Activated CD8-positive, alpha-beta T cell treated with anti-CD3 and anti-CD28 coated beads, Interleukin-2, amount 10 ng/mL, durations not matched to agents 7 days and 5 days (primary cell): ENCODE measurements at places on chromosomes 11 and 22. TPM values are rescaled to one million over a fixed set of nuclear protein-coding genes. Genes with fewer than 3 reads are reported as not detected.

DNA sequence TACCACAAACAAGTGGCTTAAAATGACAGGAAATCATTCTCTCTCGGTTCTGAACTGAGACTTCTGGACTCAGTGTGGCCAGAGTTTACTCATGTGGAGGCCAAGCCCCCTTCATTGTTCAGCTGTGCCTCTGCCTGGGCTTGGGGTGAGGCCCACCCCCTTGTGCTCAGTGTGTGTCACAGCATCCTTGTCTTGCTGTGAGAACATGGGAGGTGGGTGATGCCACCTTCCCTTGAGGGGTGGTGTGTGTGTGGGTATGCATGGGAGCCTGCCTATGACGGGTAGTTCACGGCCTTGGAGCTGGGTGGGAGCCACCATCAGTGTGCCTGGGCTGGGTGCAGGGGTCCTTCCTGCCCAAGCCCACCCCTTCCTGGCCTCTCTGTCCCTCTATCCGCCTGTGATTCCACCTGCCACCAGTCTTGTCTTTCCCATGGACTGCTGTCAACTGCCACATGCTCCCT lies 101.7 kb downstream of the MORC2 start:
- no peak for DNase-seq
- H3K4me3 ChIP-seq: no peak overlapping the region
- no peaks in the 10 kb centered on the region for H3K27me3 ChIP-seq
- peaks cover 6% of the 10 kb centered on the region for H3K4me1 ChIP-seq
- no peak overlapping the region for H3K27ac ChIP-seq

DNA sequence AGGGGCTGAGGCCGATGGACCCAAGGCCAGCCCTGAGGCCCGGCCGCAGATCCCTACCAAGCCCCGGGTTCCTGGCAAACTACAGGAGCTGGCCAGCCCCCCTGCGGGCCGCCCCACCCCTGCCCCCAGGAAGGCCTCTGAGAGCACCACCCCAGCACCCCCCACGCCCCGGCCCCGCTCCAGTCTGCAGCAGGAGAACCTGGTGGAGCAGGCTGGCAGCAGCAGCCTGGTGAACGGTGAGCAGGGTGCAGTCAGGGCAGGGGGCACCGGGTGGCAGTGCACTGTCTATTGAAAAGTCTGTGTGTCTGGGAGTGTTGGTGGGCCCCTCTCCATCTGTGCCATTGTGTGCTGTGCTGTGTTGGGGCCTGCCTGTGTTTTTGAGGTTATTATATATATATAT lies 16.1 kb downstream of the MICALL1 start:
- H3K36me3 ChIP-seq: peaks cover 7% of the 10 kb centered on the region
- peaks cover 8% of the 10 kb centered on the region for H3K4me1 ChIP-seq
- no peak for DNase-seq

GRCh38 chr11:128301756-128302155 lies 285.6 kb downstream of the ETS1 start:
- H3K36me3 ChIP-seq: peaks cover 25% of the 10 kb centered on the region
- H3K4me3 ChIP-seq: peak overlapping the region; percentile 89
- DNase-seq: no peak
- no peaks in the 10 kb centered on the region for H3K27me3 ChIP-seq

Gene RAC2
- 1,167 TPM for total RNA-seq

Gene FAT3
- total RNA-seq: not detected

- no peak for DNase-seq
- peaks cover 7% of the 10 kb centered on the region for H3K27me3 ChIP-seq
- no peak overlapping the region for H3K27ac ChIP-seq
- H3K4me1 ChIP-seq: no peaks in the 10 kb centered on the region
- H3K36me3 ChIP-seq: no peaks in the 10 kb centered on the region
These were observed 20.4 kb upstream of the TTC12 start for GRCh38 chr11:113293936-113294335.

Gene PRSS23
- total RNA-seq: not detected

- H3K27me3 ChIP-seq: peaks cover 42% of the 10 kb centered on the region
- H3K4me3 ChIP-seq: no peak overlapping the region
- DNase-seq: no peak
- no peaks in the 10 kb centered on the region for H3K4me1 ChIP-seq
- H3K27ac ChIP-seq: no peak overlapping the region
These were observed 22.6 kb upstream of the MYOD1 start for GRCh38 chr11:17696741-17697140.

DNA sequence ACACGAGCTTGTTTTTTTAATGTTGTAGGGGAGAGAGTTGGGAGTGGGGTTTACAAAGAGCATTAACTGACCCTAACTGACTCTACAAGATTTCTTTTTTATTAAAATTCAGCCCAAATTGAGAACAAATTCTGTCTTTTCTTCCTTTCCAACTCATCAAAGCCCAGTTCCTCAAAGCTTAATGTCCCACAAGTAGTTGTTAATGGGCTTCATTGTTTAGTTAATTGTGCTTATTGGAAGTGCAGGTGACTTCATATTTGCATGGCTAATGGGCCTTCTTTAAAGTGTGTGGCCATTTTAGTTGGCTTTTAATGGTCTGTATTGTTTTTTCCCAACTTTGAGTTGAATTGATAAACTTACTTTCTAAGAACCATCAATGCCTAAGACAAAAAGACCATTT lies 39.8 kb downstream of the MPPED2 start:
- no peaks in the 10 kb centered on the region for H3K27me3 ChIP-seq
- no peak for DNase-seq
- no peaks in the 10 kb centered on the region for H3K36me3 ChIP-seq
- no peaks in the 10 kb centered on the region for H3K4me1 ChIP-seq
- H3K27ac ChIP-seq: no peak overlapping the region
- H3K4me3 ChIP-seq: no peak overlapping the region

Gene RTN4R
- total RNA-seq: 3.7 TPM

DNA sequence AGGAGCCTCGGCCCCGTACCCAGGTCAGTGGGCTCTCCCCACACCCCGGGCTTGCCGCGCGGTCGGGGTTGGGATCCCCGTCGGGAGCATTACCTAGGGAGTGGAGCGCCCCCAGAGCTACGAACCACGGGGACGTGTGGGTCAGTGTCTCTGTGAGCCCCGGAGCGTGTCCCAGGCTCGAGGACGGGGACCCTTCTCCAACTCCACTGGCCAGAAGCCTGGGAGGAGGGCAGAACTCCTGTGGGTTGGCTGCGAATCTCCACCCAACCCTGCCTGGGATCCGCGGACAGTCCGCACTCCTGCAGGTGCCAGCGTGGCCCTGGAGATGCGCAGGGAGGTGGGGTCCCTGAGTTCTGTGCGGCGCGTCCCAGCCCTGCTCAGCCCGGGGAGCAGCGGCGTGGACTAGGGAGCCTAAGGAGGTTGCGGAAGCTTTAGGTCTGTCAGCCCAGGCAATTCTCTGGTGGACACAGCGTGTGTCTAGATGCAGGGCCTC lies 346 bp downstream of the PPFIBP2 start:
- H3K27ac ChIP-seq: no peak overlapping the region
- no peak for DNase-seq
- peak overlapping the region; percentile 84 for H3K4me3 ChIP-seq
- peaks cover 19% of the 10 kb centered on the region for H3K27me3 ChIP-seq

- H3K4me3 ChIP-seq: no peak overlapping the region
- no peak for DNase-seq
- H3K36me3 ChIP-seq: no peaks in the 10 kb centered on the region
- no peak overlapping the region for H3K27ac ChIP-seq
These were observed 158.4 kb downstream of the CADM1 start for GRCh38 chr11:115345840-115346239.

GRCh38 chr11:92383430-92383829 lies 158.8 kb downstream of the FAT3 start:
- no peaks in the 10 kb centered on the region for H3K4me1 ChIP-seq
- H3K4me3 ChIP-seq: no peak overlapping the region
- no peak overlapping the region for H3K27ac ChIP-seq
- H3K27me3 ChIP-seq: no peaks in the 10 kb centered on the region
- no peak for DNase-seq

DNA sequence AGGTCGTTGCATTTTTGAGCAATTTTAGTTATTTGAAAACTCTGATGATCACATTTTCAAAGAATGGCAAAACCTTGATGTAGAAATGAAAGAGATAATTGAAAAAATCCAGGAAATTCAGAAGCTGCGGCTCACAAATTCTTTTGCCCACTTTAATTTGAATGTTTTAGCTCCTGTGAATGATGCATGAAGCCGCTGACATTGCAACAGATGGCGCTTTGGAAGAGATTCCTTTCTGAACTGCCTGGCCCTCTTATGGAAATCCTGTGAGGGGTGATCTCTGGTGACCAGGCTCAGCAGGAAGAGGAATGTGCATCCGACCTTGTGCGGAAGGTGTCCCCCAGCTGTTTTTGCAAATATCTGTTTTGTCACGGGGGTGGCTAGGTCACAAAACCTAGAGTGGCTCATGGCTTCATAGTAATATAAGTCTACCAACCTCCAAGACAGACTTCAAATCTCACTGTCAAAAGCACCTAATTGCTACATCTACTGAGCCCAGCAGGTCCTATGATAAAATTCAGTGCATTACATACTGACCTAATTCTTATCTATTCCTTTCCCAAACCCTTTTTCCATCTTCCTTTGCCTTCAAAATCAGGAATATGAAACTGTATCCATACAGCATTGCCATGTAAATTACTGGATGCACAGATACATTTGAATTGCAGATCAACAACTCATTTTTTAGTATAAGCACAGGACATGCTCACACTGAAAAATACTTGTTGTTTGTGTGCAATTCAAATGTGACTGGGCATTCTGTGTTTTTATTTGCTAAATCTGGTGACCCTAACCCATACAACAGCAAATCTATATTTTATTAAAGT lies 412.7 kb downstream of the ETS1 start:
- DNase-seq: no peak
- H3K27ac ChIP-seq: no peak overlapping the region
- no peak overlapping the region for H3K4me3 ChIP-seq

DNA sequence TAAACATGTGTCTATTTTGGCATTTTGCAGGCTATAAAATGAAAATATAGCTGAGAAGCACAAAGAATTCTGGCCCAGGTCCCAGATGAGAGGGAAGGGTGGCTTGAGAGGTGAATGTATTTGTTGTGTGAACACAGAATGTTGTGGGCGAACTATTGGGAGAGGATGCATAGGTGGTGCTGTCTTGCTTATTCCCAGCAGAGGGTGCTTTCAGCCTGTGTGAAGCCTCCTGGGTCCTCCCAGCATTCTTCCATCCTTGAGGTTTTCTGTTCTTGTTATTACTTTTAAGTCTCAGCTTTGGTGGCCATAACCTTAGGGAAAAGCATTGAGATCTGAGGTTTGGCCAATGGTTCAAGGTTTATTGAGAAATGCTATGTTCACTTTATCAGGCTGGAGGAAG lies 108.7 kb upstream of the SNX19 start:
- H3K4me1 ChIP-seq: no peaks in the 10 kb centered on the region
- no peaks in the 10 kb centered on the region for H3K27me3 ChIP-seq
- DNase-seq: no peak
- no peak overlapping the region for H3K4me3 ChIP-seq
- H3K36me3 ChIP-seq: no peaks in the 10 kb centered on the region

GRCh38 chr11:116691771-116692177 lies 81.0 kb downstream of the BUD13 start:
- H3K4me1 ChIP-seq: no peaks in the 10 kb centered on the region
- DNase-seq: peak; percentile 69
- H3K27ac ChIP-seq: no peak overlapping the region
- no peaks in the 10 kb centered on the region for H3K27me3 ChIP-seq
- no peaks in the 10 kb centered on the region for H3K36me3 ChIP-seq

GRCh38 chr22:24806663-24807001 lies 621 bp downstream of the SGSM1 start:
- peaks cover 8% of the 10 kb centered on the region for H3K27me3 ChIP-seq
- peaks cover 7% of the 10 kb centered on the region for H3K4me1 ChIP-seq
- H3K27ac ChIP-seq: no peak overlapping the region

Gene SHISA8
- not detected for total RNA-seq

Gene SLC5A4
- not detected for total RNA-seq

Gene SERPING1
- not detected for total RNA-seq

DNA sequence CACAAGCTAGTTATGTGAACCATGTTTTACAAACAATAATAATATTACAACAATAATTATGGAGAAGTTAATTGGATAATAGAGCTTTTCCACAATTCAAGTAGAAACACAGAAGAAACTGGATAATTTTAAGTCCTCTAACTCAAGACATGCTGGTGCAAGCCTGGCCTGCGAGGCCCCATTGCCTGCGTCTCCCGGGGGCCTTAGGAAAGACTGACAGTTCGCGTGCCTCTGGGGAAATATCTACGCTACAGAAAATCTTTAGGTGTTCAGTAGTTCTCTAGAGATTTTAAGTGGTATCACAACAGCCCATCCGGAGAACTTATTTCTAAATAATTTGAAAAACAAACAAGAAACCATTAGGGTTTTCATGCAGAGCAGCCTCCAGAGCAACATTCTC lies 23.2 kb downstream of the GAL start:
- H3K36me3 ChIP-seq: no peaks in the 10 kb centered on the region
- H3K27ac ChIP-seq: no peak overlapping the region
- peaks cover 10% of the 10 kb centered on the region for H3K27me3 ChIP-seq

Gene SSRP1
- total RNA-seq: 185 TPM
